HAP-1 (cell line): ENCODE measurements at places on chromosomes 6 and 20.

GRCh38 chr20:24370911-24371695 lies 98.3 kb upstream of the SYNDIG1 start:
- no peak for DNase-seq

- DNase-seq: peak; percentile 13
These were observed 45.2 kb downstream of the THEMIS start for GRCh38 chr6:127855542-127856159.

- no peak for DNase-seq
These were observed 9.3 kb upstream of the NQO2 start for GRCh38 chr6:2990248-2990931.

GRCh38 chr6:56659721-56660380 lies 17.2 kb upstream of the DST start:
- no peak for DNase-seq

DNA sequence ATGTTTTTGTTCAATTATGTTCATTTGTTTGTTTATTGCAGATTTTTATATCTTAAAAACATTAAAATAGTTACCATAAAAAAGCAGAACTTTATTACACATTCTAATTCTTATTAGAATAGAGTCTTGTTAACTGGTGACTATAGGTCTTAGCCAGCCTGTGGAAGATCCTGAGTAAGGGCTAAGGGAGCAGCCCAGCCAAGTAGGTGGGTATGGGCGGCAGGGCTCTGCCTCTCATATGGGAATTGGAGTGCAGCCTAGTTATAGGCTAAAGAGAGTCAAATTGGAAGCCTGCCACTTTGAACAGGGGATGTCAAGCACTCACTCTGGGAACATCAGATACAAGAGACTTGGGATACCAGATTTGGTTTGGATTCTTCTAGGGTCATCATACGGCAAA lies 10.5 kb upstream of the HSF2 start:
- no peak for DNase-seq

- DNase-seq: no peak
These were observed 457.9 kb downstream of the PLCB1 start for GRCh38 chr20:8589956-8590355.

GRCh38 chr6:169082093-169082492 lies 171.6 kb downstream of the THBS2 start:
- no peak for DNase-seq

DNA sequence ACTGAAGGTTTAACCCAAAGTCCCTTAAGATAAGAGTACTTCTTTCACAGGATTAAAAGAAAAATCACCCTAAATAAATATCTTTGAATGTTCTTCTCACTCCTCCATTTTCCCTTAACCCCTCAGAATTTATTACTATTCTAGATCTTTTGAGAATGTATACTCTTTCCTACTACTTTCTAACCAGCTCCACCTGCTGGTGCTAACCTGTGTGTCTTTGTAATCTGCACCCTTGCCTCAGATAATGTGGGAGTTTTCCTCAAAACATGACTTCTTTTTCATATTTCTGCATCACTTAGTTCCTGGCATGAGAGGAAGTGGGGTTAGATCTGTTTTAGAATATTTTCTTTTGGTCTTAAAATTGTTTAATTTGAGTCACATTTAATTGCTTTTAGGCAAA lies 394.2 kb downstream of the BMP2 start:
- DNase-seq: no peak

DNA sequence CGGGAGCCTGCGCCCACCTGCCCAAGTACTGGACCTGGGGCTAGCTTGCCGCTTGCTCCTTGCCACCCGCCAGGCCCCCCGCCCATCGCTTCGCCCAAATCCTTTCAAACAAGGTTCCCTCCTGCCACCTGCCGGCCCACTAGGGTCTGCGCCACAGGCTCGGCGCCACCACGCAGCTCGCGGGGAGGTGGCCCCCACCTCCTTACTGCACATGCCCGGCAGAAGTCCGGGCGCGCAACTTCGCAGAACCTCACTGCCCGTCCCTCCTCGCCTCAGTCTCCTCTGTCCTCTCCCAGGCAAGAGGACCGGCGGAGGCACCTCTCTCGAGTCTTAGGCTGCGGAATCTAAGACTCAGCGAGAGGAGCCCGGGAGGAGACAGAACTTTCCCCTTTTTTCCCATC lies 11.2 kb downstream of the GNAS-AS1 start:
- peak; percentile 49 for DNase-seq

DNA sequence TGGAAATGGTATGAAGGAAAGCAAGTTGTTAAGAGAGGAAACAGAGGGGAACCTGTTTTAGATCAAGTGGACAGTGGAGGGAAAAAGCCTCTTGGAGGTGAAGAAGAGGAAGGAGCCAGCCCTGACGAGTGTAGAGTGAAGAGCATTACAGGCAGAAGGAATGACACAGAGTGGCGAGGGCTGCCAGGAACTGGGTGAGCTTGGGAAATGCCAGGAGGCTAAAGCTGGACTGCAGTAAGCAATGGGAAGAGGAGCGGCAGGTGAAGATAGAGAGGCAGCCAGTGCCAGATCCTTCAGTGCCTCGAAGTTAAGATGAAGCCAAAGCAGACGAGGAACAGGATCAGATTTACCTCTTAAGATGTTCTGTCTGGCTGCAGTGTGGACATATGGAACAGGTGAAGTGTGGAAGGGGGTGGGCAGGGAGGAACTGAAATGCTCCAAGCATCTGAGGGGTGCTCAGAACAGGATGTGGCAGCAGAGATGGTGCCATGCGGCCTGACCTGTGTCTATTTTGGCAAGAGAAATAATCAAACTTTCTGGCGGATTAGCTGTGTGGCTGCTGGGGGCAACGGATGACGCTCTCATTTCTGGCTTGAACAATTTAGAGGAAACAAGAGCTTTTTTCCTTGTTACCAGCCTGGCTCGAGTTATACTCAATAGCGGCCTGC lies 748.4 kb downstream of the PTPRT start:
- no peak for DNase-seq

- no peak for DNase-seq
These were observed 7.3 kb downstream of the SAYSD1 start for GRCh38 chr6:39107641-39108040.

DNA sequence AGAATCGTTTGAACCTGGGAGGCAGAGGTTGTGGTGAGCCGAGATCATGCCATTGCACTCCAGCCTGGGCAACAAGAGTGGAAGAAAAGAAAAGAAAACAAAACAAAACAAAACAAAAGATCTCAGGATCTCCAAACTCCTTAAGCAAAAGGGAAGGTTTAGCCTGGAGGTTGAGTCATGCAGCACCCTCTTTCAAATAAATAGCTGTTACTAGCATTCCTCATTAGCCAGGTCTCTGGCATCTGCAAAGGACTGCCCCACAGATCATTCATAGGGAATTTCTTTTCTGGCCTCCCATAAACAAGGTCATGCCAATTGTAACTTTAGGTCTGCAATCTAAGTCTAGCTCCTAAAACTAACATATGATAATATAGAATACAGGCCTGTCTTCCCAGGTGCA lies 37.2 kb downstream of the EDN1 start:
- no peak for DNase-seq

GRCh38 chr20:24629668-24630067 lies 160.2 kb downstream of the SYNDIG1 start:
- no peak for DNase-seq

DNA sequence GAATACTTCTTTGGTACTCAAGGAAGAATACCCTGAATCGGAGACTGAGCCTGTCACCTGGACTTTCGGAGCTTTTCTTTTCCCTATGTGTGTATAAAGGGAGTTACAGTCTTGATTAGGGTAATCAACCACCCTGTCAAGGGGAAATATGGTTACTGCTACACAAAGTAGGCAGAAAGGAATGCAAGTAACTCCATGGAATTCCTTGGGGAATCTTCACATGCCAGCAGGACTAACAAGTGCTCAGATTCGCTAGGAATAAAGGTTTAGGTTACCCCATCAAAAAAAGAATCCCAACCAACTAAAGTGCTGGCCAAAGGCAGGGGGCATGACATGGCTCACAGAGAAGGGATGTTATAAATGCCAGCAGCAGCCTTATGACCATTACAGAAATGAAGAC lies 10.4 kb downstream of the KCNS1 start:
- no peak for DNase-seq

- no peak for DNase-seq
These were observed 181.1 kb downstream of the REV3L start for GRCh38 chr6:111301946-111302345.

DNA sequence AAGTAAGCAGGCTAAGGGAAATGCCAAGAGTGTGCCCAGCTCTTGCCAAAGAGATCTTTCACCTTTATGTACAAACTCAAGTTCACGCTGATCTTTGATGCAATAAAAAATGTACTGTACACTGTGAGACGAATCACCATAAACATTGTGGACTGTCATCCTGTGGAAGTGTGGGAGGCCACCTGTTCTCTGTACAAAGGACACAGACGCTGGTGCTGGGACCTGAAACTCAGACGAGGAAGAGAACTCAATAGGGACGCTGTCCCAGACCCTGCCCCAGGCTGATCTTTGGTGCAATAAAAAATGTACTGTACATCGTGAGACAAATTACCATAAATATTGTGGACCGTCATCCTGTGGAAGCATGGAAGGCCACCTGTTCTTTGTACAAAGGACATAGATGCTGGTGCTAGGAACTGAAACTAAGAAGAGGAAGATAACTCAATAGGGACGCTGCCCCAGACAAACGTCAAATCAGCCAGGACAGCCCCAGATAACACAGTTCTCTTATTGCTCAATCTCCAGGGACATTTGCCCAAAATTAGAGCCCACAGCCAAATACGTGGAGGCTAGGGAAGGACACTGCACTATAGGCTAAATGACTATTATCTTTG lies 312.7 kb upstream of the SGK1 start:
- DNase-seq: no peak
